Activated naive CD8-positive, alpha-beta T cell treated with anti-CD3 and anti-CD28 coated beads, Interleukin-2, amount 50 U/mL, for 24 hours (primary cell): ENCODE measurements at places on chromosomes 3 and 15.

GRCh38 chr15:71252044-71252739, 136.9 kb downstream of the THSD4 start:
- DNase-seq, result no peak

DNA sequence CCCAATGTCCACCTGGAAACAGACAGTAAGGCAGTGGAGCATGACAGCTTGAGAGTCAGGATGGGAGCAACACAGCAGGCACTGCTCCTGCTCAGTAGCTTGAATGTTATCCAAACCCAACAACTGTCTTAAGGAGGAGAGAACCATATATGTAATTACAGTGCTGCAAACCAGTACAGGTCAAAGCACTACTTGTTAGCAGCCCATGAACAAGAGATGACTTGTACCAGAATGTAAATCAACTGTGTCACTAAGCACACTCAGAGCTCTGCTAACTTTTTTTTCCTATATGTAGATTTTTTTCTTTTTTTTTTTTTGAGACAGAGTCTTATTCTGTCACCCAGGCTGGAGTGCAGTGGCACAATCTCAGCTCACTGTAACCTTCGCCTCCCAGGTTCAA, 87.1 kb downstream of the ANO10 start:
- DNase-seq, result no peak

- no peak for DNase-seq
These were observed 36.0 kb upstream of the CBLB start for GRCh38 chr3:105904678-105905284.

DNA sequence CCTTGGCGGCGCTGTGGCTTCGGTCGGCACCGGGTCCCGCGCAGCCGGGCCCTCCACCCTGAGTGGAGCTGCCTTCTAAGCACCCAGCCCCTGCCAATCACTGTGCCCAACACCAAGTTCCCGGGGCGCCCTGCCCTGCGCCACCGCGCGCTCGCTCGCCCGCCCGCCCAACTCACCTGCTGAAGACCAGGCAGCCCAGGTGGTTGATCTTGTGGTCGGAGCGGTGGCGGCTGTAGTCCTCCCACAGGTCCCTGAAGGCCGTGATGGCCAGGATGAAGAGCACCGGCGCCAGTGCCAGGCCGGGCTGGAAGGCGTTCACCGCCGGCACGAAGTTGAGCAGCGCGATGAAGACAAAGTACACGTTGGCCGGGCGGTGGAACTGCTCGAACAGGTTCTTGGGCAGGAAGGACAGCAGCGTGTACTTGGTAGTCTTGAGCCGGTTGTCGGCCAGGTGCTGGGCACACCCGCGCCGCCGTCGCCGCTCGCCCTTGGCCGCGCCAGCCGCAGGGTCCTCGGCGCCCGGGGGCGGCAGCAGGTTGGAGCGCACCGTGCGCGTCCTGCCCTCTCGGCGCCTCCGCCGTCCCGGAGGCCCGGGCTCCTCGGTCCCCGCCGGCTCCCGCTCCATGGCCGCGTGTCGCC, 536 bp downstream of the ATP10A start:
- peak; percentile 56 for DNase-seq

DNA sequence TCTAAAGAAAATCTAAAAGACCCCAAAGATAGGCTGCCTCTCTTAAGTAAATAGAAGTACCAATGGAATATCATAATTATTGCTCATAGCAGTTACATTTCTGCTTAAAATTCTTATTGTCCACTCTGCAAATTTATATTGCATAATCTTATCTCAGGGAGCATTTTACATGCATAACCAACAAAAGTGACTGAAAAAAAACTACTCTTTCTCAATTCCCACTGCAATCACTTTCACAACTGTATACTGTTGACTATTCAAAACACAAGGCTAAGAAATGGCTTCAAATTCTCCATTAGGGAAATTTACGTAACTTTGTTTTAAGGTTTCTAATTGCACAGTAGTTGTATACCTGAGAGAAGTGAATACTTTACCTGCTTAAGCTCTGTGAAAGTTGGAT, 56.3 kb downstream of the HMG20A start:
- no peak for DNase-seq

GRCh38 chr15:42919799-42920518, 619 bp downstream of the TTBK2 start:
- peak; percentile 50 for DNase-seq
